ENCODE measurements at places on chromosomes 2 and 18.

DNA sequence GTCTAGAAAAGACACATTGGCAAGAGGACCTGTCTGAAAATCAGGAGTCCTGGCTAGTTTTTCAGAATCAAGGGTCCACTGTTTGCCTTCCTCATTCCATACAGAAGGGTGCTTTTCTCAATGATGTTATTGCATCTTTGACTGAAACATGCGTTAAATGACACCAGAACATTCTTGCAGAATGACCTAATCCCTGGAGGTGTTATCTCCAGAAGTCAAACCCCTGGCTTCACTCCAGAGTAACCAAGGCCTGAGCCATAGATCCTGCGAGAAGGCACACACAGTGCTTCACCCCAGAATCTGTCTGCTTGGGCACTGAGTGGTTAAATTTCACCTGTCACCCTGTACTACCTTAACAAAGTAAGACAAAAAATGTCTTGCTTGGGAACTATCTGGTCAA, 1055.2 kb upstream of the FANCL start:
- no peak for DNase-seq

- no peak for DNase-seq
These were observed 37.1 kb downstream of the COA5 start for GRCh38 chr2:98571121-98571701.

DNA sequence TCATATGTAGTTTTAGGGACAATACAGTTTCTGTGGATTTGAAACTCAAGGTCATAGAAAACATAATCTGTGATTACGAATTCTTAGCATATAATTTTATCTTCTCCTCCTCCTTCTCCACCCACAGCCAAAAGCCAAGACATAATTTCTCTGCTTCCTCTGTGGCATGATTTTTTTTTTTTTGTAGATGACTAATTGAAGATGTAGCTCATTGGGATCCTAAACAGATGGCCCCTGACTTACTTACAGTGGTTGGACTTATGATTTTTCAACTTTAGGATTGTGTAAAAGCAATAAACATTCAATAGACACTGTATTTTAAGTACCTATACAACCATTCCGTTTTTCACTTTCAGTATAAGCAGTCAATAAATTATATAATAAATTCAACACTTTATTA, 42.3 kb downstream of the FSIP2 start:
- no peak for DNase-seq

- DNase-seq: no peak
These were observed 578.7 kb downstream of the ADCYAP1 start for GRCh38 chr18:1483385-1483784.

DNA sequence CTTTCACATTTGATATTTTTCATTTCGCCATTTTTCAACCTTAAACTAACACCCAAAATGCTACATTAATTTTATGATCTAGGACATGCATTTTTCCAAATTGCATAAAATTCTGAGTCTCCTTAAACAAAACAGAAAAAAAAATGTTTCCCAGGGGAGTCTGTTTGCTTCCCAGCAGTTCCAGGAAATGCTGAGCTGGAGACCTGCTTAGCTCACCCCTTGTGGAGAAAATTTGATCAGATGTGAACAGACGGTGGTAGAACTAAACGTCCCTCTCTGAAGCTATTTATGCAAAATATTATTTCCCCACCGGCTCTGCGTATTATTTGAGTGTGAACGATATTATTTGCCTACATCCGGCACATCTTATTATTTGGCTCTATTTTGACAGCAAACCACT, 74.9 kb upstream of the AGAP1 start:
- DNase-seq: no peak

GRCh38 chr2:216283038-216283900, 89.0 kb downstream of the MARCHF4 start:
- DNase-seq: no peak

DNA sequence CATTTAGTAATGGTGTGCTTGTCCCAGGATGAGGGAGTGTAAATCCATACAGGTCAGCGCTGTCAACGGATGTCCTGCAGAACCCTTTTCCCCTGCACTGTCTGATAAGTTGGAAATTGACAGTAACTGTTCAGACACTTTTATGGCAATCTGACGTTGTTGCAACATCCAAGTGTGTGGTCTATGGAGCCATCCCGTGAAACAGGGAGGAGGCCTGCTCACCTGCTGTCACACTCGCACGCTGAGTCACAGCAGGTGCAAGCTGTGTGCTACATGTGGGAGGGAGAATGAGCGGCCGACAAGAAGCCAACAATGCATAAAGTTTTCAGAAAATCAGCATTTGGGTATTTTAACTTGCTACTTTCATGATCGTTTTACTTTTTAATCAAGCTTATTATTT, 43.7 kb upstream of the RMDN2 start:
- DNase-seq: no peak

DNA sequence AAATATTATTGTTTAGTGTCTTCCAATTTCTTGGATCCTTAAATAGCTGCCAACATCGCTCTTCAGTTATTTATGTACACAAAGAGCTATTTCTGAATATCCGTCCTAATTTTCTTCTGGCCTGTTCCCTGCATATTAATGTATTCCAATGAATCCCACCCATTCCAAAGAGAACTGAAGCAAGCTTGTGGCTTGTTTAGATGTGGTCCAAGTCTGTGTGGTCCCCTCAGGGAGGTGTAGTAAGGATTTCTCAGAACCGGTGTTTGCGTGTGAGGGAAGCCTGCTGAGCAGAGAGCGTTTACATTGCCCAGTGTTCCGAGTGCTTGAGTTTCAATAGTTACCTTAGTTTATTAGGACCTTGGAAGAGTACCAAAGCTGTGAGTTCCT, 25.1 kb upstream of the IL1R1 start:
- no peak for DNase-seq

GRCh38 chr18:71011389-71011788, 722.5 kb downstream of the SOCS6 start:
- no peak for DNase-seq

All from amniotic stem cell (primary cell).